ENCODE measurements at places on chromosomes 2 and 18. TPM values are rescaled to one million over a fixed set of nuclear protein-coding genes. Genes with fewer than 3 reads are reported as not detected.
A peak's percentile ranks its signal among the peaks of the same experiment; 100 is the strongest.

DNA sequence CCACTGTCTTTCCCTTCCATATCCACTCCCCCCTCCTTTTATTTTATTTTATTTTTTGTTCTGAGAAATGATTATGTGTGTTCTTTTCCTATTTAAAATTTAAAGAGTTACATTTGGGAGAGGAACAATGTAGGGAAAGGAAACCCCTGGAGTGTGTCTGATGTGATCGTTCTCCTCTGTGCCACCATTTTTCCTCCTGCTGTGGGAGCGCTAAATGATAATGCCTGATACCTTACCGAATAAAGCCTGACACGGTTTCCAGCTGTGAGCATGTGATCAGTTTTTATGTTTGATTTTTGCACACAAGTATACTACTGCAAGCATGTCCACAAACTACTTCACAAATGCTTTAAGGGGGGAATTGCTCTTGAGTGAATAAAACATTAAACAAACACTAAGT, 317.8 kb upstream of the FANCL start:
- no peak for DNase-seq

DNA sequence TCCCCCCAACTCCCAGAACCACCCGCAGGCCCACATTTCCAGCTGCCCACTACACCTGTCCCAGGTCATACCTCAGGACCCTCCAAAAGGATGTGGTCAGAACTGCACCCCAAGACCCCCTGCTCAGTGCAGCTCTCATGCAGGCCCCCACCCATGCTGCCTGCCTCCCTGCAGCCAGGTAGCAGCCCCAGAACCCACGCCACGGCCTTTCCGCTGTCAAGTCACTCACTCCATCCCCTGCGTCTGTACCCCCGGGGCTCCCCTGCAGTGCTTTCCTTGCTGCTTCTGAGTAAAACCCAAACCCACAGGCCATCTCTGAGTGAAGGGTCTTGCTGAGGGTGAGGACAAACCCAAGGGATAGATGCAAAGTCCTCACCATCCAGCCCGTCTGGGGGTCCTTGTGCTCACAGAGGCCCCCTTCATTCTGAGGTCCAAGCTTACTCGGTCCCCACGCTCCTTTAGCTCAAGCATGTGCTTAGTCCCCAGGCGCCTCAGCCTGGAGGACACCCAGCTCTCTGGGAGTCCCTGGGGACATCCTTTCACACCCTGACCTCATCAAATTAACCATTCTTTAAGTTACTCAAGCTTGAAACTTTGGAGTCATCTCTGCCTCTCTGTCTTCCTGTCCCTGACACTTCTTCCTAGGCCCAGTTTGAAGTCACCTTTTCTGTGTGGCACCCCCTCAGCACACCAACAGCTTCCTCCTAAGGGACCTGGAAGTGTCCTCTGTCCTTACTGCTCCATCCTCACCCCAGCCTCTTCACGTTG, 130.1 kb downstream of the SMAD7 start:
- no peak for DNase-seq

Gene RGPD3
- 5.7 TPM for total RNA-seq

DNA sequence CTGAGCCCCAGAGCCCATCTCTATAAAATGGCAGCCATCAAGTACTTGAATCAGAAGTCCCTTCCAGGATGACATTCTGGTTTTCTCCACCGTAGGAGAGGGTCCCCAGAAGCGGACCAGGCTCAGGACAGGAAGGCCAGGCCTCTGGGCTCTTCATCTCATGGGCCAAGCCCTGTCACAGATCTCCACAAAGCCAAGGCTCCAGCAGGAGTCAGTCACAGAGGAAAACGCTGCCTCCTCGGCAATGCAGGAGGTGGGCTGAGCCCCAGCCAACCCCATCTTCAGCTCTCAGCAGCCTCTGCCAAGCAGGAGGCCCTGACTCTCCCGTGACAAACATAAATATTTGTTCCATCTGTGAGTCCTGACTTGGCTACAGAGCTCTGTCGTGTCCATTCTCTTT, 39.4 kb upstream of the GPAT2 start:
- no peak for DNase-seq

DNA sequence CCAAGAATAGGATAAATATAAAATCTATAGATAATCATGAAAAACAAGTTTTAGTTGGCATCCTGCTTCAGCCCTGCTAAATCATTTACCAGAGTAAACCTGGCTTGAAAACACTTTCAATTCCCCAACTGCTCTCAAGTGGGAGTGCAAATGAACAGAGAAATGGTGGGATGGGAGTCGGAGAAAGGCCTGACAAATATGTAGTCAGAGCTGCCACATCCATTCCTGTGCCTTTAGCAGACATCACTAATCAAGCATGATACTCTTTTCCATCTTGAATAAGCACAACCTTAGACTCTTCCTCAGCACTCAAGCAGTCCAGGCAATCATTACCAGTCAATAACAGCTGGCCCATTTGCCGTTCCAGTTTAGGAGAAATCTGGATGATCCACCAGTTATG, 101.3 kb downstream of the ANKRD44 start:
- no peak for DNase-seq

DNA sequence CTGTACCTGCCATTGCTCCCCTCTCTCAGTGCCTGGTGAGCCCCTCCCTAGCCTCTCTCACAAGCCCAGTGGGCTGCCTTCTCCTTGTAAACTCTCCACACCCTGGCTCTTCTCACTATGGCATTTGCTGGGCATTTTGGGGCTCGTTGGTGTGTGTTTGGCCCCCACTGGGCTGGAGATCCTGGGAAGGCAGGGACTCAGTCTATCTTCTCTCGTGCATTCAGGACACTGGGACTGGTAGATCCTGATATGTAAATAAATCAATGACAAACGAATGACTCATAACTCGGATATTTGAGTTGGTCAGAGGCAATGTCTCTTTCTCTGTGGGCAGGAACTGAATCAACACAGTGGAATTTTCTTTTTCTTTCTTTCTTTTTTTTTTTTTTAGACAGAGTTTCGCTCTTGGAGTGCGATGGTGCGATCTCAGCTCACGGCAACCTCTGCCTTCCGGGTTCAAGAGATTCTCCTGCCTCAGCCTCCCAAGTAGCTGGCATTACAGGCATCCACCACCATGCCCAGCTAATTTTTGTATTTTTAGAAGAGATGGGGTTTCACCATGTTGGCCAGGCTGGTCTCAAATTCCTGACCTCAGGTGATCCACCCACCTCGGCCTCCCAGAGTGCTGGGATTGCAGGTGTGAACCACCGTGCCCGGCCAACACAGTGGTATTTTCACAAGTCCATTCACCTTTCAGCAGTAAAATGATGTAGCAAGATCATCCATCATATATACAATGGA, 144.6 kb upstream of the SPRED2 start:
- DNase-seq: no peak

- DNase-seq: no peak
Observed at GRCh38 chr18:74933930-74934329, 275.0 kb downstream of the PTGR3 start.

DNA sequence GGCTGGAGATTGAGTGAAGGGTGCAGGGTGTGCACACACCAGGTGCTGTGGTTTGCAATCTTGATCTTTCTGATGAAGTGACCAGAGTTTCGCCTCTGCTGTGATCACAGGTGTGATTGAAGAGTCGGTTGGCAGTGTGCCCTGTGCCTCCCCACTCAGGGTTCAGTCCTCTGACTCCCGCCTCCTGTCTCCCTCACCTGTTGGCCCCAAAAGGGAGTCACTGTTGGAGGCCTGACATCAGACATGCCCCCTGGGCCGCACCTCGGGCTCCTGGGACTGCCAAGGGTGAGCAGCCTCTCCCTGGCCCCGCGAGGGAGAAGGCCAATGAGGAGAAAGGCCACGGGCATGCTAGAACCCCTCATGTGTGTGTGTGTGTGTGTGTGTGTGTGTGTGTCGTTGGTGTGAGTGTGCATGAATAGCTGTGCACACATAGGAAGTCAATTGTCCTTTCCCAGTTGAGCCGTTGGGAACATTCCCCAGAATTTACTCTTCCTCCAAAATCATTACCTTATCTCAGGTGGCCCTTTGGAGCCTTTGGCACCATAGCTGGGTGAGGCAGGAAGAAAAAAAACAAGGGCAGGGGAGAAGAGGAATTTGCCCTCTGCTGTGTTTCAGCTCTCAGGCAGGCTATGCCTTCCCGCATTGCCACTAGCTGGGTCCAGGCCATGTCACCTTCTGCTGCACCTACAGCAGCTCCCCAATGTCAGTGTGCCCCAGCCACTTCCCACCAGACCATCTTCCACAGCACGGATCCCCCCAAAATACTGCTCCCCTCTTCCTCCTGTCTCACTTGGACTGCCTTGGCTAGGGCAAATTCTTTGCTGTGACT, 78.1 kb upstream of the LAPTM4A start:
- DNase-seq: no peak

GRCh38 chr2:119371111-119371510, 4.3 kb downstream of the DBI start:
- peak; percentile 92 for DNase-seq

DNA sequence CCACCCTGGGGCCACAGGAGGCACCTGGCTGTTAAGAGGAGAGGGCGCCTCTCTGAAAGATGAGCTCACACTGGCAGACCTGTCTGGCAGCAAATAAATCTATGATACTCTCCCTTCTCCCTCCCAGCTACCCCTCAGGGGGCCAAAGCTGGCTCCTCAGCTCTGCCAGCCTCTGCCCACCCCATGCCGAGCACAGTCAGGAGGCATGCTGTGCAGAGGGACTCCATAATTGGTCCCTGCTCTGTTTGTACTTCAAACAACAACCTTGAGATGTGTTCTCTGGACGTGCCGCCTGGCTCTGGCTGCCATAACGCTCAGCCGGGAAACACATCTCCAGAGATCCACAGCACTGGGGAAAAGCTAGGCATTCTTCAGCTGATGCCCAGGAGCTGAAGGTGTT, 126.7 kb downstream of the GALNT14 start:
- DNase-seq: no peak

DNA sequence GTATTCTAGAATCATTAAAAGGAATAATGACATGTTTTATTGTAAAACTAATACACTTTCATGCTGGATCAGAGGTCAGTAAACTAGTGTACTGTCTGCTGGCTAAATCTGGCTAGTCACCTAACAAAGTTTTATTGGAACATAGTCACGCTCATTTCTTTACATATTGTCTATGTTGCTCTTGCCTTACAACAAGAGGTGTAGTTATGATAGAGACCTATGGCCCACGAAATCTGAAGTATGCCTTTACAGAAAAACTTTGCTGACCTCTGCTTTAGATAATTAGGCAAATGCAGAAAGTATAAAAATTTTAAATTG, 29.9 kb upstream of the SCYGR2 start:
- DNase-seq: no peak

Gene SLC11A1
- total RNA-seq: 32.3 TPM

DNA sequence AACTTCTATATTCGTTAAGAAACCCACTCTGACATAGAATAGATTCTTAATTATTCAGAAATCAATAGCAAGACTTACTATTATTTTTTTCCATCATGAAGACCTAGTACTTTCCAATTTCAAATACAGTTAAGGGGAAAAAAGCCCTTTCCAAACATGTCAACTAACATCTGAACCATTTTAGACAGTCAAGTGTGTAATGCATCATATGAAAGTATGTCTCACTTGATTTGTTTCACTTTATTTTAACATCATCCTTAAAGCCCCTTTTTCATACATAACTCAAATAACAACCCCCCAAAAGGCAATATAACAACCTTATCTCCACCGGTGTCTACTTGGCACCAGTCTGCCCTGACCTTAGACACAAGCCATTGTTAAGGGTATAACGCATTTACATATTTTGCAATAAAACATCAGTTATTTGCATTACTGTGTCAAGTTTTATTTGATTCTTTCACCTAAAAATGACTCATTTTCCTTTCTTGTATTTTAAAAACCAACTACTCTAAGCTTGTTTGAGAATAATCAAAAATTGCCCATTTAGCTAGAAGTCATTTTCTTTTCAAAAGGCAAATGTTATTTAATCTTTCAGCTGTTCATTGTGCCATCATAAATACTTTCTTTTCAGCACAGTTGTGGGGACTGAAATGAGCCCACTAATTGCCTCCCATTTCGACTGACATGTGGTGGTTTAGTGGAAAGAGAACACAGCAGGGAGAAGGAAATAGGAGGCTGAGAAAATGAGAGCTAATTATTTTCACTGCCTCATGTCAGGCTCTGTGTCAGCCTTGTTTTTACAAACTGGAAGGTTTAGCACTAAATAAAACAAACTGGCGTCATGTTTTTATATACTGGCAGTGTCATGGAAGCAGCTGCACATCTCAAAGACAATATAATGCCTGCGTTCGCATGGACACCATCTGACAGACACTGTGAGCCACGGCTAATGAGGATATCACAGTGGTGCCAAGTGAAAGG, 104.7 kb upstream of the CDCA7 start:
- DNase-seq: no peak

DNA sequence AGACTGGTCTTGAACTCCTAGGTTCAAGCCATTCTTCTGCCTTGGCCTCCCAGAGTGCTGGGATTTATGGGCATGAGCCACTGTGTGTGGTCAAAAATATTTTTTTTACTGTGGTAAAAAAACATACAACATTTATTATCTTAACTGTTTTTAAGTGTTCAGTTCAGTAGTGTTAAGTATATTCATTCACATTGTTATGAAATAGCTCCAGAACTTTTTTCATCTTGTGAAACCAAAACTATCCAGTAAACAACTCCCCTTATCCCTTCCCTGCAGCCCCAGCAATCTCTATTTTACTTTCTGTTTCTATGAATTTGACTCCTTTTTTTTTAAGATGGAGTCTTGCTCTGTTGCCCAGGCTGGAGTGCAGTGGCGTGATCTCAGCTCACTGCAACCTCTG, 9.3 kb downstream of the RMC1 start:
- DNase-seq: no peak

- no peak for DNase-seq
Observed at GRCh38 chr2:191748528-191749180, 70.7 kb downstream of the NABP1 start.

Gene RAD51AP2
- total RNA-seq: 22.7 TPM

- no peak for DNase-seq
Observed at GRCh38 chr18:23245461-23245860, 110.2 kb downstream of the CABLES1 start.

DNA sequence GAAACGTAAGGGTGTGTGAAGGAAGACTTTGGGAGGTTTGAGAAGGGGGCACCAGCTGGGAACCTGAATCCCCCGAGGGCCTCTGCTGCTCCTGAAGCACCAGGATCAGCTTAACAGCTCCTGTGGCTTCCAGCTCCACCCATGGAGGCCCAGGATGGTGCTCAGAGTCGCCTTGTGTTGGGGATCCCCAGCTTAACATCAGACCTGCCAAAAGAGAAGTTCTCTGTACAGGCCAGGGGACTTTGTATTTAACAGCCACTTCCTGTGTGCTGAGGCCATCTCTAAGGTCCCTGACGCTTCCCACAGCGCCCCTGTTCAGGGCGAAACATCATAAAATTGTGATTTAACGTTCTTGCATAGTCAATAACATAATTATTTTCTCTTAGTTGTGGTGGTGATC, 77.5 kb downstream of the NCK2 start:
- no peak for DNase-seq

- no peak for DNase-seq
Observed at GRCh38 chr18:7102131-7102530, 15.5 kb downstream of the LAMA1 start.

Gene AQP12A
- total RNA-seq: not detected

Gene OTX1
- total RNA-seq: 0.39 TPM

Gene GLS
- total RNA-seq: 77.7 TPM

Gene SLC5A7
- total RNA-seq: 0.16 TPM

Gene ZNF804A
- total RNA-seq: 0.50 TPM

GRCh38 chr2:31932589-31932988, 78.2 kb downstream of the MEMO1 start:
- no peak for DNase-seq

All from testis (tissue), 5 donors.